ENCODE measurements at places on chromosomes 1 and 21.

- DNase-seq = no peak
Measured at GRCh38 chr21:25420831-25421230, 186.4 kb downstream of the MRPL39 start.

GRCh38 chr1:1337793-1338147 lies 6.7 kb downstream of the TAS1R3 start:
- DNase-seq = peak; percentile 39

- no peak for DNase-seq
Measured at GRCh38 chr1:68157416-68157815, 74.9 kb downstream of the WLS start.

GRCh38 chr1:15260418-15261154 lies 13.6 kb downstream of the FHAD1 start:
- no peak for DNase-seq

GRCh38 chr21:43815991-43816390 lies 26.6 kb downstream of the RRP1 start:
- no peak for DNase-seq

DNA sequence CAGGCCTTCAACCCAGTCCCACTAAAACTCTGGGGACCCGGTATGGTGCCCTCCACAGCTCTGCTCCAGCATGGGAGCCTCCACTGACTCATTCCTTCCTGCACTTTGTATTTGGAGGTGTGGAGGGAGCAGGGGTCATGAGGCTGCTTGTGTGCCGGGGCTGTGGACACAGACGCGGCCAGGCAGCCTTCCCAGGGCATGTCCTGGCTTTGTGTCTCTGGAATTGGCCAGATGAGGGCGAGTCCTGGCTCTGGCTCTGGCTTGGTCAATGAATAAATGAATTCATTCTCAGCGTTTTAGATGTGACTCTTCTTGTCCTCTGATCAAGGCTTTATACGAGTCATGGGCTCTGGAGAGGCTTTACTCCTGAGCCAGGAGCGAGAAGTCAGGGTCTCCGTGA lies 19.1 kb downstream of the AJAP1 start:
- DNase-seq = no peak

DNA sequence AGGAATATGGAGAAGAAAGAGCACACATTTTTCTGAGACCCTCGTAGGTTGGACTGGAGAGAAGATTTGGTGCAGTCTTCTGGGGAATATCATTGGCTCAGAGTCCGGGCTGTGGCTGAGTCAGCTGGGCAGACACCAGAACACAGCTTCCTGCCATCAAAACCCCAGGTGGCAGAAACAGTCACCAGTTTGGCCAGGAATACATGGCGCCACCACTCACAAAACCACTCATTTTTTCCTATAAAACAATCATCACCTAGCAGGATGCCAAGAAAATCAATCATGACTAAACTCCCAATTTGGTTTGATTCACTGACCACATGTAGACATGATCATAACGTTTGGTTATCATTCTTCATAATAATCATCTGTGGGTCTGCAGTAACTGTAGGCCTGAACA lies 178.1 kb upstream of the PBX1 start:
- no peak for DNase-seq

- DNase-seq = no peak
Measured at GRCh38 chr1:182217967-182218366, 156.5 kb upstream of the ZNF648 start.

GRCh38 chr1:197787056-197787455 lies 11.8 kb upstream of the DENND1B start:
- DNase-seq = no peak

DNA sequence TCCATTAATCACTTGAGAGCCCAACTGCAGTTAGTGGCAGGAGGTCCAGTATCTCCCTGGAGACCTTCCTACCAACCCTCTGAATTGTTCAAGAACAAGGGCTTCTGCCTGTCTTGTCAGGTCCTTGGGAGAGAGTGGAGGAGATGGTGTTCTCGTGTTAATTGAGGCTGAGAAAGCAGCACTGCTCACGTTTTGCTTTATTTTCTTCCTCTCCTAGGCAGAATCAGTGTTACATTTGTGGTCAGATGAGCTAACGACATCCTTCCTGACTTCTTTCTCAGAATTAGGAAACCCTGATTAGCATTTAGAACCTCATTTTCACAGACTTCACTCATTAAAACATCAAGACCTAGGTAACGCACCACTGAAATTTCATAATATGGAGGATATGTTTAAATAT lies 26.4 kb upstream of the LRIG2 start:
- peak; percentile 39 for DNase-seq

GRCh38 chr21:35982717-35983116 lies 77.6 kb downstream of the SETD4 start:
- DNase-seq = no peak

DNA sequence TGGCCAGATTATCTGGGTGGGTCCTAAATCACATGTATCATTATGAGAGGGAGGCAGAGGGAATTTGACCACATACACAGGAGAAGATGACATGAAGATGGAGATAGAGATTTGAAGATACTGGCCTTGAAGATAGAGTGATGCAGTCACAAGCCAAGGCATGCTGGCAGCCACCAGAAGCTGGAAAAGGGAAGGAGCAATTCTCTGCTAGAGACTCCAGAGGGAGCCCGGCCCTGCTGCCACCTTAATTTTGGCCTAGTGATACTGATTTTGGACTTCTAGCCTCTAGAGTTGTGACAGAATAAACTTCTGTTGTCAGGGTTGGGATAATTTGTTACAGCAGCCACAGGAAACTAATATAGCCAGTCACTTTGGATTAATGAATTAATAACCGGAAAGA lies 2.2 kb upstream of the PRDM2 start:
- peak; percentile 5 for DNase-seq

GRCh38 chr1:78830321-78830720 lies 176.2 kb downstream of the ADGRL4 start:
- no peak for DNase-seq

GRCh38 chr1:176987016-176987415 lies 177.5 kb downstream of the ASTN1 start:
- DNase-seq = no peak

DNA sequence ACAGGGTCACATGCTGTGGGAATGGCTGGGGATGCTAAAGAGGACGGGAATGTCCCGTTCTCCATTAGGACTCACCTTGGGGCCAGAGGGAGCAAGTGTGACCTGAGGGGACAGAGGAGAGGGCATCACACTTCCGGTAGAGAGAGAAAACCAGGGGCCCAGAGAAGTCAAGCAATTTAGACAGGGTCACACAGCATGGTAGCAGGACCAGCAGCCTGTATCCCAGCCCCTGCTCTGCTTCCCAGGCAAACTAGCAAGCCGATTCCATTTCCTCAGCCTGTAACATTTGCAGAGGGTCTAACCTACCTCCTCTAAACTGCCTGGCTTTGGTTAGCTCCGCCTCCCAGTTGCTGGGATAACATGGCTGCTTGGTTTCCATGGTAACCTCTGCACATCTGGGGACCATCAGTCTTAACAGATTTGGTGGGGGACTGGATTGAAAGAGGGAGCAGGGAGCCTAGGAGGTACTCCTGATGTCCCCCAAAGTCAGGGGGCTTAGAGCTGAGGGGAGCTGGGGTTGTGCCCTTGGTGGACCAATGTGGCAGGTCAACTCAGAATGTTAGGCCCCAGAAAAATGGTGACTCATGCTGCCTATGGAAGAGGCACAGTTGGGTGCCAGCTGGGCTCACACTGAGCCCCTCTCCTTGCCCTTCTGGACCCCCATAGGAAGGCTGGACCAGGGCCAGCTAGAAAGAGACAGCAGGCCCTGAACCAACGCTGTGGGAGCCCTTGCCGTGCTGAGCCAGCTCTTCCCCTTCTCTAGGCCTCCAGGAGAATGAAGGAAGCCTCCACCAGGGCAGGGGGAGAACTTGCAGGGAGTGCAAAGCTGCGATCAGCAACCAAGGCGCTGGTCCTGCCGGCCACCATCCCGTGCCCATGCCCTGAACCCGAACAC lies 9.5 kb downstream of the COL16A1 start:
- DNase-seq = no peak

GRCh38 chr1:181021811-181022434 lies 747 bp downstream of the STX6 start:
- peak; percentile 60 for DNase-seq

DNA sequence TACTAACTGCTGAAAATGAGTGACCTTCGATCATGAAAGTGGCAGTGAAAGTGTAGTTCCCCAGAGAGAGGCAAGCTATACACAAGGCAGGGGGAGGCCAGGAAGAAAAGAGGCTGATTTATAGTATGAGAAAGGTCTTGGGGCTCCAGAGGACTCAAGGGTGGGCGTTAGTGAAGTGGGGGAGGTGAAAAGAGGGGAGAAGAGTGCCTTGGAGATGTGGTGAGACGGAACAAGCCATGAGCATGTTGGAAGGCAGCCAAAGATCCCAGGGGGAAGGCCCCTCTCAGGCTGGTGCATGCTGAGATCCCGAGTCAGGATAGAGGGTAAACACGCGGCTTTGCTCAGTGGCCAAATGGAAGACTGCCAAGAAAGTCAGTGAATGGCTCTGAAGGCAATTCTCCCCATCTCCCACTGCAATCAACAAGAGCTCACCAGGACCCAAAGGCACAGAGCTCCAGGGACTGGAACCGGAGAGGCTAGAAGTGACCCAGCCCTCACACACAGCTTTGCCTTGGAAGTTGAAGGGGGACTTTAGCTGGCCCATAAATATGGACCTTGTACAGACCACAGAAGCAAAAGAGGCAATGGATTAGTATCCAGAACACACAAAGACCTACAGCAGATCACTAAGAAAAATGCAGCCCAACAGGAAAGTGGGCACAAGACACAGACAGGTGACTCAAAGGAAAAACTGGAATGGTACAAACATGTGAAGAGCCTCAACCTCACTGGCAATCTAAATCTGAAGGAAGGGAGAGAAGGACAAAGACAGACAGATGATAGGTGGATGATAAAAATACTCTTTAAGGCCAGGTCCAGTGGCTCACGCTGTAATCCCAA lies 49.6 kb downstream of the HSF2BP start:
- DNase-seq = no peak

DNA sequence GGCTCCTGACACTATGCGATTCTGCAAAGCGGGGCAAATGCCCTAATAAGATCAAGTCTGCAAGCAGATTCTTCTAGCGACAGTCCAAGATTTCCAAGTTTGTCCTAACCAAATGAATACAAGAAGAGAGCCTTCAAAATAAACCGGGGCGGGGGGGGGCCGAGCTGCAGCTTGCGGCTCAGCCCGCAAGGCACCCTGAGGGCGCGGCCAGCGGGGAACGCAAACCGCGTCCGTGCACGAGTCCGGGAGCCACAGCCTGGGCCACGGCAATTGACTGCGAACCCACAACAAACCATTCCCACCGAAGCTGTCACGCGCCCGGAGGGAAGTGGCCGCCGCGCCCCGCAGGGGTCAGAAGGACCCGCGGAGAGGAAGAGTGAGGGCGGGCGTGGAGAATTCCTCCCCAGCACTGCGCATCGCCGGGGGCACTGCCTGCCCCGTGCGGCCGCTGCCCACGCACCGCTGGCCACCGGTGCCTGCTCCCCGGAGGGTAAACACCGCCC lies 687 bp downstream of the TGFBR3 start:
- peak; percentile 35 for DNase-seq

GRCh38 chr1:198678301-198678836 lies 39.5 kb downstream of the PTPRC start:
- DNase-seq = peak; percentile 84

DNA sequence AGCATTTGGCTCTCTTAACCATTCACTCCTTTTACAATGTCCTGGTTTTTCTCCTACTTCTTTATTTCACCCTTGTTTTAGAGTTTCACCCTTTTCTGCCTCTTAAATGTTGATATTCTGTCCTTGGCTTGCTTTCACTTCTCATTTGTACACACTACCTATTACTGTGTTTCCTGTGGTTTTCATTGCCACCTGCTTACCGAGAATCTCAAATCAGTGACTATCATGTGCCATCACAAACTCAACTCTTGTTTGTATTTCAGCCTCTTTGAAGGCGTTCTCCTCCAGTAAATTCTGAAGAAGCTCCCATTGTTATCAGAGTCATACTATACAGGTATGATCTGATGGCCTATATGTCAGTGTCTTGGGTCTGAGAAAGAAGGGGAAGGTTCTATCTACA lies 65.7 kb downstream of the NPHS2 start:
- no peak for DNase-seq

DNA sequence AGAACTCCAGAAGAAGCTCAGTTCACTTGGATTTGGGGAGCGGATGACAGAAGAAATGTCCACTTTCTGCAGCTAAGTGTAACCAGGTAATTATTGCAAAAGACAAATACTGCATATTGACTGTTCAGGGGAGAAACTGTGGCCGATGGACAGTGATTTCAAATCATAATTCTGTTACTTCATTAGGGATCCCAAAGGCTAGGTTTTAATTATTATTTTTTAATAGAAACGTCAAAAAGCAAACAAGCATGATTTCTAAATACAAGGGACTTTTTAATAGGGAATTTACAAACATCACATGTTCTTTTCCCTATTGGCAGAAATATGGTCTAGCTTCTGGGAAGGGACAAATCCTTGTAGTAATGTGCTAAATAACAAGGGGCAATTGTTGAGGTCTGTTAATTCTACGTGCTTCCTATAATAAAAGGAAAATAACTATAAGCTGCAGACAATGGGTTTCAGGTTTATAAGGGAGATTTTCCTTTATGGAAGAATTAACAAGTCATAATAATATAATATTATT lies 15.5 kb downstream of the DIPK1A start:
- DNase-seq = no peak

DNA sequence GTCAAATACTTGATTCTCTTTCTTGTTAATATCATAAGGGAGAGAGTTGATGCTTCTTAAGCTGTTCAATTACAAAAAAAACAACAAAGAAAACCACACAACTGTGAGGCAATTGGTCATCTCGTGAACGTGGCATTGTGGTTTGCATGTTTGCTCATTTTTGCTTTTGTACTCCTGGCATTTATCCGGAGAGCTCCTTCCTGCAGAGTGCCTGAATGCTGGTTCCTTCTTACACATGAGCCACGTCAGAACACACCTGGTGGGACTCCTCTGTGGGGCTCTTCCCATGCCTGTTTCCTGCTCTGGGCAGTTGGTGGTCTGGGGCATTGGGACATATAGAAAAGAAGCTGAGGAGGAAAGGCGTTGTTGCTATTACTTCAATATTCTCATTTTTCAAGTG lies 25.7 kb downstream of the KCNK1 start:
- DNase-seq = no peak

DNA sequence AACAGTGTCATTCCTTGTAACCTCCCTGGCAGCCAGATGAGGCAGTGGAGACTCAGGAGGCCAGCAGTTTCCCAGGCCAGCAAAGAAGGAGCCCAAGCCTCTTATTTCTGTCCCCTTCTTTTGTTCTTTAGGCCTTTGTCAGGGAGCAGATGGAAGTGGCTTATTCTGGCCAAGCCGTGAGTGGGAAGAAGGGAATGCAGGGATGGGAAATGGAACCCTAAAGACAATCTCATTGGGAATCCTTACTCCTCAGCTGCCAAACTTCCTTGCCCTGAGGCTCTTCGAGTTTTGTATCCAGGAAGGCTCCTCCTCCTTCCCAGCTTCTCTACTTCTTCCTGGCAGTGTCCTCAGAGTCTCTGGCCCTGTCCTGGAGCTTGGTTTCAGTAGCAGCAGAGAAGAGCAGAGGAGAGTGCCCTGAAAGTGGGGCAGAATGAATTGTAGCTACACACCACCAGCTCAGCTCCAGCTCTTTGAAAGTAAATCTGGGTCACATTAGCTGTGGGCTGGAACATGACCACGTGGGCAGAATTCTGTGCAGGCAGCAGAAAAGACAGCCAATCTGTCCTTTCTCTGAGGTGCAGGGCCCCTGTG lies 63.9 kb downstream of the NDUFS5 start:
- no peak for DNase-seq

- no peak for DNase-seq
Measured at GRCh38 chr1:232726048-232726779, 79.0 kb upstream of the MAP10 start.
